ENCODE measurements at places on chromosomes 11 and 22.
A peak's percentile ranks its signal among the peaks of the same experiment; 100 is the strongest.

- DNase-seq, result no peak
Measured at GRCh38 chr11:82105331-82105998, 628.2 kb downstream of the FAM181B start.

DNA sequence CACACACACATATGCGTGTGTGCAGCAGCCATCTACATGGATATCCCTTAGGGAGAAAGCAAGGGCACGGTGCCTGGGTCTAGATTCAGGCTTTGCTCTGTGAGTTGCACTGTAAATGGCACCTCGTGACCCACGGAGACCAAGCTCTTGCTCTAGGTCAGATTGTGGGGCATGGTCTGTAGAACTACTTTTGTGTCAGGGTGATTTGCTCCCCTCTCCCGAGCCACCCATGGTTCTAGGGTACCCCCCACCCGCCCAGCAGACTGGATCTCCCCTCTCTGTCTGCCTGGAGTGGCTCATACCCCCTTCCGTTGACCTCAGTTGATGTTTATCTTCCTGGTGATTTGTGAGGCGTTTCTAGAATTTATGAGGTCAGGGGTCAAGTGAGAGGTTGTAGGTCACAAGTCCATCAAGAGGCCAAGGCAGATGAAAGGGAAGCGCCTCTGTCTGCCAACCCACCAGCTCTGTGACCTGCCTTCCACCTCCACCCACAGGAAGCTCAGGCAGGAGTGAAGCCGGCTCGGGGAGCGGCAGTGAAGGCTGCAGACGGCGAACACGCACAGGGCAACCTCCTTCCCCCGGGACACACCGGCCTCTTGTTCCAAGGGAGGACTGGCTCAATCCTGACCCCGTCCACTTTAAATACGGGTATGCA, 76.2 kb upstream of the TTLL12 start:
- no peak for DNase-seq

- DNase-seq, result no peak
Measured at GRCh38 chr11:112150517-112150916, 13.4 kb downstream of the IL18 start.

- DNase-seq, result no peak
Measured at GRCh38 chr11:12455938-12456337, 78.6 kb downstream of the PARVA start.

- DNase-seq, result no peak
Measured at GRCh38 chr11:2890466-2891294, 5.1 kb upstream of the CDKN1C start.

DNA sequence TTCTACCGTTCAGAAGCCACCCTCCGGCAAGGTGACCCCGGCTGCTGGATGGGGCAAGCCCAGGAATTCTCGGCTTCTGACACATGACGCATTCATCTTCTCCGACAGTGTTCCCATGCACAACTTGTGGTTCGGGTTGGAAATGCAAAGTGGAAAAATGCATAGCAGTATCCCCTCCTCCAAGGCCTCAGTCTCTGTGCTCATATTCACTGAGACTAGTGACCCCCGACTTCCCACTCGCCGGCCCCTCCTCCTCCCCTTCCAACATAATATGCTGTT, 70.0 kb upstream of the NTM start:
- no peak for DNase-seq

DNA sequence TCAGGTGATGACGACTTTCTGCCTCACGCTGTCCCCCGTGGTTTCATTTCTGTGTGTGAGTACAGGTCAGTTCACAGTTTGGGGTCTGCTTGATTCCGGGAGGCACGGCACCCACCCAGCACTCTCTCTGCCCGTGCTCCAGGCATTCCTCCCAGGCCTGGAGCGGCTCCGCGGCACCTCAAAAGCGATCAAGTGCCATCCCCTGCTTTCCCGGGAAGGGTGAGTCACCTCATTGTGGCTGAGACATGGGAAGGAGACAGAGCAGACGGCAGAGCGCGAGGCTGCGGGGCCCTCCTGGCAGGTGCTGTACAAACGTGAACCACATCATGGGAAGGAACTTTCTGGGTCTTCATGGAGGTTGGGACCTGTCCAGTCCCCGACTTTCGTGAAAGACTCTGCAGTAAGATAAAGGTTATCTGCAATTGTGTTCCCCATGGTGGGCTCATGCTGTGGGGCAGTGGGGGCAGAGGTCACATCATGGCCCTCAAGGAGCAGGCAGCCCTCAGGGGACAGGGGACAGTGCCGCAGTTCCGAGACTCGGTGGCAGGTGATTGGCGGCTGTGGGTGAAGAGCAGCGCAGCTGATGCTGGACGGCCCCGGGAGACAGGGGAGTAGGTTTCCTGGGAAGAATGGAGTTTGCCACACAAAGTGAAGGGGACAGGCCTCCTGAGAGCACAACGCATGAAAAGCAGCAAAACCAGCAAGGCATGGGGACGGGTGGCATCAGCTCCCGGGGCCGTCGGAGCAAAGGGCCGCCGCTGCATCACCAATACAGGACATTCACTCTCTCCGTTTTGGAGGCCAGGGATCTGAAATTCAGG, 65.3 kb downstream of the CELSR1 start:
- DNase-seq, result peak; percentile 79

DNA sequence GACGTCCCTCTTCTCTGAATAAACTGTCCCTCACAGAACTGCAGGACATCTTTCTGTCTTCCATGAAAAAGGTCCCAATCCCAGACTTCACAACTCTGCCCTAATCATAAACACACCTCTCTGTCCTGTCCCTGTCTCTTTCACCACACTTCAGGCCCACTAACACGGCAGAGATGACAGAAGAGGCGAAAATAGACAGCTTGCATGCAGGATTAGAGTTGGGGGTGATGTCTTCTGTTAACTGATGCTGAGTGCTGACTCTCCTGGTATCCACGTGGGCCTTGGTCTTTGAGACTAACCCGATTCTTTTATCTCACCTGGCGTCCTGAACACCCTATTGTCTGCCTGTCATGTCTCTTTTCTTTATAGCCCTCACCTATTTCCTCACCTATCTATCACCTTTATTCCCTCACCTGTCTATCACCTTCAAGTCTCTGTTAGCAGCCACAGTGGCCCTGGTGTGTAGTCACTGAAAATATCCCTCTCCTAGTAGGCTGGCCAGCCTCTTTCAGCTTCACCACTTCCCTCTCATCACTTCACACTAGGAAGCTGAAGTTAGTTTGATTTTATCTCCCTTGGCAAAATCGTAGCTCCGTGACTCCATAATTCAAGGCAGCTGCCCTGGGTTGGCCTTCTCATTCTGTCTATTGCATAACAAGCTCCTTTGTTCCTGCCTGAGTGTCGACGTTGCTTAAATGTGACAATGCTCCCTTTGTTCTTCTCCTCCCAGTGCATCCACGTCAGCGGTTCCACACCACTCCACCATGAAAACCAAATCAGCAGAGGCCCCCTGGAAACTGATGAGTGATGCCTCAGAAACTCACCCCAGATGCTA, 30.6 kb upstream of the DRD2 start:
- no peak for DNase-seq

GRCh38 chr11:47656260-47656885, 14.0 kb upstream of the MTCH2 start:
- no peak for DNase-seq

- no peak for DNase-seq
Measured at GRCh38 chr11:24267014-24267413, 229.8 kb upstream of the LUZP2 start.

- DNase-seq, result peak; percentile 65
Measured at GRCh38 chr22:36930041-36930935, 16.9 kb downstream of the CSF2RB start.

GRCh38 chr11:5880329-5880728, at the start of gene OR52E4:
TSS of gene OR52E4 (plus strand) at chr11:5880629. CDS start at chr11:5884293, 3,664 bp downstream.
- no peak for DNase-seq

DNA sequence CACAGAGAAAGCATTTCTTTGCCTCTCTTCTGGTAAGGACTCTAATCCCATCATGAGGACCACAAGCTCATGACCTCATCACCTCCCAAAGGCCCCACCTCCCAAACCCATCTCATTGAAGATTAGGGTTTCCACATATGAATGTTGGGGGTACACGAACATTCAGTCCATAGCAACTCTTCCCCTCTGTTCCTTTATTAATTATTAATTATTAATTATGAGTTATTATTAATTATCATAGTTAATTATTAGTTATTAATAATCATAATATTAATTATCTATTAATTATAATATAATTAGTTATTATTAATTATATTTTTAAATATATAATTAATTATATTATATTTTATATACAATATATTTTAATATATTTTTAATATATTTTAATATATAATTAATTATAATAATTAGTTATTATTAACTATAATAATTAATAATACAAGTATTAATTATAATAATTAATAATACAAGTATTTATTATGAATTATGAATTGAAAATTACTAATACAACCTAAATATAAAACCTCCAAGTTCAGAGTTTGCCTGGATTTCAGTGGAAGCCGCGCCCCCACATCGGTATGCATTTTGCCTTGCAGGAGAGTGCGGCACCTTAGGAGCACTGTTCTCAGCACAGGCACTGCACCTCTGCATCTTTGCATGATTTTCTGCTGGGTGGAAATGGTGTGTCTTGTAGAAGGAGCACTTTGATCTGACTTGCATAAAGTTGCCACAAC, 128.0 kb upstream of the FGF3 start:
- no peak for DNase-seq

DNA sequence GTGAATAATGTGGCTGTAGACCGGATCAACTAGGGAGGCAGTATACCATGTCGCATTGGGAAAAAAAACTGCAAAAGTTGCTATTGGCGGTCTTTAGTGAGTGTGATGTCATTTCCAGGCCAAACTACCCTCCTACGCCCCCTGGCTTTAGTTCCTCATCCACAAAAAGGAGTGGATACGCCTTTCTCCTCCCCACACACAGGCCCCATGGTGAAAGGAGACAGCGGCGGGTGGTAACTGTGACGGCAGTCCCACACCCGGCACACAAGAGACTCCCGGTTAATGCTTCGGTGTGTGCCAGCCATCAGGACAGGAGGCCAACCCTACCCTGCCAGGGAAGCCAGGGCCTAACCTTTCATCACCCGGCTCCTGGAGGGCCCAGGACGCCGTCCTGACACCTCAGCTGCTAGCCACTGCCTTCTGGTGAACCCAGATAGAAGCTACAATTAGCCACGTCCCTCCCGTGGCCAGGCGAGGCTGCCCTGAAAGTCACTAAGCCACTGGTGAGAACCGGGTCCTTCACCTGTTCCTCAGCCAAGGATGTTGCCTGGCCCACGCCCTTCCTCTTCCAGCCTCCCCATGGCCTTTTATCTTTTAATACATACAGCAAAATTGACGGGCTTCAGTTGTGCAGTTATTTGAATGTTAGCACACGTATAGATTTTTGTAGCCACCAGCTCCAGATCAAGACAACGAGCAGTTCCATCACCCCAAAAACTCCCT, 10.8 kb downstream of the TP53I11 start:
- peak; percentile 89 for DNase-seq

GRCh38 chr22:44404341-44405020, 91.7 kb upstream of the SHISAL1 start:
- peak; percentile 43 for DNase-seq

- DNase-seq, result no peak
Measured at GRCh38 chr11:107648242-107648641, 57.3 kb downstream of the ELMOD1 start.

- DNase-seq, result no peak
Measured at GRCh38 chr22:26891429-26891828, 234.0 kb downstream of the MIAT start.

- DNase-seq, result peak; percentile 93
Measured at GRCh38 chr22:42500161-42500835, 19.3 kb downstream of the RRP7A start.

DNA sequence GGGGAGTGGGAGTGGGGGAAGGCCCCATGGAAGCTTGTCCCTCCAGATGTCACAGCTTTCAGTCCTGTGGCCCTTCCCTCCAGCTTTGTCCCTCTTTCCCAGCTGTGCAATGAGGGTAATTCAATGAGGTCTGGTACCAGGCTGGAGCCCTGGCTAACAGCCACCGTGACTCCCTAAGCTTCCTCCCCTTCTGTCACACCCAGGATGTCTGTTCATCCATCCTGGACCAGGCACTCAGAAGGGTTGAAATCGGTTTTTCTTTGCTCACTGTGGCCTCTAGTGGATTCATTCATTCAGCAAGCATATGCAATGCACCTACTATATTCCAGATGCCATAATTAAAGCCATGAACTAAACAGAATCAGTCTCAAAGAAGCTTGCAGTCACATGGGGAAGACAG, 38.7 kb downstream of the SYT13 start:
- peak; percentile 78 for DNase-seq

- peak; percentile 71 for DNase-seq
Measured at GRCh38 chr11:36249246-36249645, 40.0 kb downstream of the COMMD9 start.

GRCh38 chr11:1234771-1235305, 12.0 kb downstream of the MUC5B start:
- peak; percentile 92 for DNase-seq

DNA sequence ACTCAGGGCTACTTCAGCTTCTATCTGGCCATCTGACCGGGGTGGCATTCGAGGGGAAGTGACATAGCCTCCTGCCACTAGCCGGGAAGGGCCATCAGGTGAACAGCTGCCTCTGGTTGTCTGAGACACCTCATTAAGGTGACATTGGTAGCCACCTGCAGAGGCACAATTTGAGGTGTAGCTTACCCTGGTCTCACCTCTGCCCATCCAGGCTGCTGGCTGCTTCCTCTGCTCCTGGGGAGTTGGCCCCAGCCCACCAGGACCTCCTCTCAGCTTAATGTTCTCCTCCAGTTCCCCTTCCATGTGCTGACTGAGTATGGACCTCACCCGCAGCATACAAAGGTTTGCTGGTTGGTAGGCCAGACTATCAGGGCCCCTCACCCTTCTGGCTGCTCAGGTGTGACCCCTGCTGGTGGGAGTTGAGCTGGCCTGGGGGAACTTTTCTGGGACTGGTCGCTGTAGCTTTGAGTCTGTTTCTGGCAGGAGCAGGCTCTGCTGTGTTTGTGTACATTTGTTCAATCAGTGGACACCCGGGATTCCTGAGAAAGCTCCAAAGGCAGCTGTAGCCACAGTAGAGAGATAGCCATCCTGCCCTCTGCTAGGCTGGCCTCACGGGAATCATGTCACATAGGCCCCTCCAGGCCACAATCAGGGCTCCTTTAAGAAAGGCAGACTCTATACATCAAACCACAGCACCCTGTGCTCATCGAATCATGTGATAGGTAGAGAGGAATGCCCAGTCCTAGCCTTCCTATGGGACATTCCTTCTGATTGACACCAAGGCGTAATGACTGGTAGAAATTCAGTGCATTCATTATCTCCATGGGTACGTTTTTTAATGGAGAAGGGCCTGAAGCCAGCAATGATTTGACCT, 295.1 kb upstream of the PLET1 start:
- peak; percentile 75 for DNase-seq

- no peak for DNase-seq
Measured at GRCh38 chr11:77814848-77815247, 5.7 kb downstream of the RSF1 start.

GRCh38 chr11:69801513-69802335, 17.5 kb downstream of the FGF3 start:
- DNase-seq, result peak; percentile 75

GRCh38 chr22:50399751-50400331, 56.7 kb downstream of the PPP6R2 start:
- peak; percentile 58 for DNase-seq

GRCh38 chr11:32153747-32154146, 62.9 kb downstream of the RCN1 start:
- DNase-seq, result no peak

Measured in osteoblast (primary cell).